ENCODE measurements at places on chromosomes 7 and 10. TPM values are rescaled to one million over a fixed set of nuclear protein-coding genes. Genes with fewer than 3 reads are reported as not detected.
A peak's percentile ranks its signal among the peaks of the same experiment; 100 is the strongest.

Gene FEZF1
- not detected for total RNA-seq

- no peak for DNase-seq
These were observed 16.0 kb upstream of the ZNF33B start for GRCh38 chr10:42654419-42654818.

- no peak for DNase-seq
These were observed 5.0 kb downstream of the SEPTIN7 start for GRCh38 chr7:35805876-35806275.

GRCh38 chr10:130024779-130025325, 60.8 kb upstream of the EBF3 start:
- no peak for DNase-seq

- DNase-seq = no peak
These were observed 53.8 kb downstream of the MCMBP start for GRCh38 chr10:119818889-119819270.

GRCh38 chr10:115772606-115773005, 500.4 kb downstream of the GFRA1 start:
- DNase-seq = peak; percentile 93

DNA sequence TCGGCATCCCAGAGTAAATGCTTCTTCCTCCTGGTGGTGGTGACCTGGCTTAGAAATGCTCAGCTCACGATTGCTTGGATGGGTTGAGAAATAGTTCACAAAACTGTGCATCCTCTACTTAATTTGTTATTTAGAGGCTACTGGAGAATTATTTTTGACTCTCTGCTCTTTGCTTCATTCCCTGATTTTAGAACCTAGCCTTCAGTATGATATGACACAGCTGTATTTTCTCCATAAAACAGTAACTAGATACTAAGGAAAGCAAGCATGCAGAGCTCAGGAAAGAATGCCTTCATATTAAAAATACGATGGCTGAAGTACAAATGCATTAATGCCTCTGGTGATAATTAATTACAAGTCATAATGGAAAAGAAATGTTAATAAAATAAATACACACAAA, 602.0 kb upstream of the COBL start:
- no peak for DNase-seq

Gene STYXL1
- 56.7 TPM for total RNA-seq

DNA sequence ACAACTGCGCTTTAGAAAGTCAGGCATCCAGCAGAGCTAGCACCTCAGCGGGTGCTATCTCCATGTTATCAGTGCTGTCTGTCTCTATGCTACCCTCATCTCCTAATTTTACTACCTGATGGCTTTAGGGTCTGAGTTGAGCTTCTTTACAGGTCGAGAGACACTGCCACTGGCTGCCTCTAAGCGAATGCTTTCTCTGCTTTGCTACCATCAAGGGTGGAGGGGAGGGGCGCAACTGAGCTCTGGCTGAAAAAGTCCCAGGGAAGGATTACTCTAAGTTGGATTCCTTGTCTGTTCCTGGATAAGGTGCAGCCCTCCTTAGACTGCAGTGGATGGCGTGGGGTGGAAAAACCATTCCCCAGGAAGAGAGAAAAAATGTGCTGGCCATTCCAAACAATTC, 105.7 kb downstream of the CDK14 start:
- no peak for DNase-seq

DNA sequence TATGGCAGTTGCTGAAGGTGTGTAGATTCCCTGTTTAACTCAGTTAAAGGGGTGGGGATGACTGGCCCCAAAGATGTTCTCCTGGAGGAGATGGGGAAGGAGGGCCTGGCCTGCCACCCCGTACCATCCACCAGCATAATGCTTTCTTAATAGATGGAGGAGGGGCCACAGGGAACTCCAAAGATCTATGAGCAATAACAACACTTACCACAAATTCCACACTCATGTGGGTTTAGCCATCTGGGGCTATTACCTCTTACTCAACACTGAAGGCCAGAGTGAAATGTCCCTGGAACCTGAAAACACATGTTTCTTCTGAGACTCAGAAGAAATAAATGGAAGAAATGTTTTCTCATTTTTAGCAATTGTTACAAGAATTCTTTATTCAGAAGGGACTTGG, 259.0 kb downstream of the CXCL12 start:
- peak; percentile 26 for DNase-seq

Gene WNT16
- 0.06 TPM for total RNA-seq

- no peak for DNase-seq
These were observed 1.2 kb upstream of the TFR2 start for GRCh38 chr7:100642534-100642907.

GRCh38 chr7:82805527-82805960, 357.1 kb downstream of the PCLO start:
- peak; percentile 95 for DNase-seq

GRCh38 chr10:4981722-4982471, 18.7 kb downstream of the AKR1C1 start:
- peak; percentile 41 for DNase-seq

GRCh38 chr10:103504181-103504783, 10.8 kb downstream of the NEURL1 start:
- DNase-seq = peak; percentile 97

Gene CFAP43
- total RNA-seq = 0.06 TPM
